ENCODE measurements at places on chromosomes 1 and 21.

- no peak for DNase-seq
Observed at GRCh38 chr1:181601186-181601950, 118.1 kb downstream of the CACNA1E start.

- no peak for DNase-seq
Observed at GRCh38 chr1:102742426-102742825, 365.9 kb downstream of the COL11A1 start.

DNA sequence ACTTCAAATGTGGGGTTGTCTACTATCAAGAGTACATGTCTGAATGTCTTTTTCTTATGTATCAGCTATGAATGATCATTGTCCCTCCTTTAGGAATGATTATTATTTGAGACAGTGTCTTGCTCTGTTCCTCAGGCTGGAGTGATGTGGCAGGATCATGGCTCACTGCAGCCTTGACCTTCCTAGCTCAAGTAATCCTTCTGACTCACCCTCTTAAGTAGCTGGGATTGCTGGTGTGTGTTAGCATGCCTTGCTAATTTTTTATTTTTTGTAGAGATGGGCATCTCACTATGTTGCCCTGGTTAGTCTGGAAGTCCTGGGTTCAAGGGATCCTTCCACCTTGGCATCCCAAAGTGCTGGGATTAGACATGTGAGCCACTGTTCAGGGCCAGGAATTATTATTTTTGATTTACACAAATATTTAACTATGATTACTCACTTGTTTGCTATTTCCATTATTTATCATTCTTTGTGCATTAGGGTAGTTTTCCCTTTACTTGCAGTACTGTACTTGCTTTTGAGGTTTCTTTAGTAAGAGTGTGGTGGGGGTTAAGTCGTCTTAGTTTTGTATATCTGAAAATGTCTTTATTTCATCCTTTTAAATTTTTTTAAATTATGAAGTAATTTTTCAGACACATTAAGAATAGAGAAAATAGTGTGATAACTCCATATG lies 12.8 kb downstream of the S100A7 start:
- DNase-seq = no peak

- no peak for DNase-seq
Observed at GRCh38 chr1:161728376-161729226, 7.3 kb downstream of the FCRLB start.

DNA sequence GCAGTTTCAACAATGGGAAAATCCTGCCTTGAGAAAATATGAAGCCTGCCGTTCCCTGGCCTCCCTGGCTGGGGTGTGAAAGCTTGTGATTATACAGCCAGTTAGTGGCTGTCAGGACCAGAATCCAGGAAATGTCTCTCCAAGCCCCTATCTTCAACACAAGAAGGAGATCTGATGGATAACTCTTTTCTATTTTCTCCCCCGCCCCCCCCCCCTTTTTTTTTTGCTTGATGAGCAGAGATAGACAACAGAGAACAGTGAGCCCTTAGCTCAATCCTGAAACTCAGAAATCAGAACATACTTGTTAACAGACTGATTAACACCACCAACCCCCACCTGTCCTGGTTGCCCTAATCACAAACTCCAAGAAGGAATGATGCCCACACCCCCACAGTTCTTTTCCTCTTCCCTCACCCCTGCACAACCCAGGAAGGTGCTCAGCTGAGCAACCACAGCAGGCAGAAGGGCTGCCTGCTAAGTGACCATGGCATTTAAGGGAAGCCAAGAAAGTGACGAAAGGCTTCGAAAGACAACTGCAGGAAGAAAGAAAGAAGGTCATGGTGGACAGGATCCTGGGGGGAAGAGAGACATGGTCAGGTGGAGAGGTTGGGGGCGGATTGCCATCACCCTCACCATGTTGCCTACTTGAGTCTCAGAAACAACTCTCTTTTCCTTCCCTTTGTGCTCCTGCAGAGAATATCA lies 12.3 kb upstream of the DENND2D start:
- no peak for DNase-seq

GRCh38 chr1:167701510-167701909 lies 20.3 kb upstream of the MPZL1 start:
- DNase-seq = no peak

DNA sequence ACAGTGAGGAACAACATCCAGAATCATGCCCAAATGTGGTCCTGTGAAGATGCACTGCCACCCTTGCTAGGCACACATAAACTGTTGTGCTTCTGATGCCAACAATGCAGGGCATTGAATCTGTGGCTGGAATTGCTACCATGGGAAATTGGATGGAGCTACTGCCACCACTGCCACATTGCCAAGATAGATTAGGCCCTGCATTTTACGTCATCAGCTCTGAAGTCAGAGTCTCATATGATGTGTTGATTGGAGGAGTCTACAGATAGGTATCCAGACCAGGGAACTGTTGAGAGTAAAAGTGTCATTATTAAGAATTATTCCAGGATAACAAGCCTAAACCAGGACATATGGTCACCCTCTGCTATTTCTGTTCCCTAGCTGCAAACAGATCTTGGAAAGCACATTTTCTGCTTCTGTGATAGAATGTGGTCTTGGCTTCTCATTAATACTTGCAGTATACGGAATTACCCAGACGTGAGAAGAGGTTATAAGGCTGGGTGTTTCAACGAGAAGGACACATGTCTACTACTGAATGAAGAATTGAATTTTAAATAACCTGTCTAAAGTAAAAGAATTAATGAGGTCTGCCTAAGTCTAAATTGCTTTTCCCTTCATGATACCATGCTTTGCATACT lies 106.6 kb downstream of the TNNI3K start:
- DNase-seq = no peak

DNA sequence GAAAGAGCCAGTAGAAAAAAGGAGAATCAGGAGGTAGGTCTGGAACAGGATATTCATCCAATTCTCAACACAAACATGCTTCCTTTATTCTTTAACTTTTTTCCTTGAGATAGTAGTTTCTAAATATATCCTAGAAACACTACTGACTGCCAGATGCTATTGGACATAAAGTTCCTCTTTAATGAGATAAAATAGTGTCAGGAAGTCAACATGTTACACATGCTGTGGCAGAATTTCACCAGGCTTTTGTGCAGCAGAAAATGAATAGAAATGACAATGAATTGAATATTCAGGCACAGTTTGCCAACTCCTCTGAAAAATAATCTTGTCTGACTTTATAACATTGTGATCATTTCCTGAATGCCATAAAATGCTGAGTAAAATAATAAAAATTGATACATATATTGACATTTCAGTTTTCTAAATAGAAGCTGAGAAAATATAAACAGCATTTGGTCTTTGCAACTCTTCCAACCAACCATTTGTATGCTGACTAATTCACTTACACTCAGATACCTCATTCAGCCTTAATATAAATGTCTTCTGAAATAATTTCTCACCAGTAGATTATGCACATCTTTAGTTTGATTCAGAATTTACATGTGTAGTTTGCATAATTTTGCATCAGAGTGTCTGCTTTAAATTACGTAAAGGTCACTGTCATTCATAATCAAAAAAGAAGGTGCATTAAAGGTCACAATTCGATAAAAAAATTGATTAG lies 486.1 kb upstream of the ADGRL2 start:
- DNase-seq = no peak

DNA sequence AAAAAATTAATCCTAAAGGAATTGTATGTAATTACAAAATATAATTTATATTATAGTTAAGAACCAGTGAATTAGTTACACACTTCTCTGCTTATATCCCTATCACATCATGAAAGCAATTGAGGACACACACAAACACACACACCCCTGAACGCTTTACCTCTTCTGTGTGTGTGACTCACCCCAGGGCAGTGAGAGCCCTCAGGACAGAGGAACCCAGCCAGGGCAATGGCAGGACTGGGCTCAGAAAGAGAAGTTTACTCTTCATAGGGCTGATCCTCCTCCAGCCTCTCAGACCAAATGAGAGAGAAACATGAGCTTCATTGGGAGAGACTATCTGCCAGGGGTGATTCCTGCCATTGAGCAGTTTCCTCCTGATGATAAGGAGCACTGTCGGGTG lies 38.1 kb downstream of the SLC44A3 start:
- DNase-seq = no peak

GRCh38 chr1:8276932-8277331 lies 41.0 kb upstream of the SLC45A1 start:
- DNase-seq = no peak

DNA sequence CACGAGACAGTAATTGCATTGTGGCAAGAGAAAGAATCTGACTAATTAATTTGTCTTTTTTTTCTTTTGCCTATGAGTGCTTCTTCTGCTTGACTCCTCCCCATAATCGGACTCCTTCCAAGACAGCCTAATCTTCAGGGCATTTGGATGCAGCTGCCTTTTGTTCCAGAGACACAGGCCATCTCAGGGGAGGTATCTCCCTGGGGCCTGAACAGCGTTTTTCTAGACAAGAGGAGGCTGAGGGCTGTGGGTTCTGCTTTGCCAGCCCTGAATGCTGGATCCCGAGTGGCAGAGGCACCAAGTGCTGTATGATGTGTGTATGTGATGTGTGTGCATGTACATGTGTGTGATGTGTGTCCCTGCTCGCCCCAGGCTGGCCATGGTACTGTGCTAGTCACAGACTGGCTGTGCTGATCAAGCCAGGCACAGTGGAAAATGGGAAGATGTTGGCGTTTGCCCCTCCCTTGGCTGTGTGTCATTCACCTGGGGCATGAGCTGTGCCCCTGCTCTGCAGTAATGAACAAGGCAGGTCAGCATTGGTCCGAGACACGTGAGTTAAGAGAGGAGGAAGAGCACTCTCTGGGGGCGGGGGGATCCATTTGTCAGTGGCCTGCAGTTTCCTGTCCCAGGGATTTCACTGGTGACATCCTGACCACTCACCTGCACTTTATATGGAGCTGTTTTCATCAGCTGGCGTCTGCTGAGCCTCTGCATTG lies 77.2 kb downstream of the ADARB1 start:
- DNase-seq = no peak

DNA sequence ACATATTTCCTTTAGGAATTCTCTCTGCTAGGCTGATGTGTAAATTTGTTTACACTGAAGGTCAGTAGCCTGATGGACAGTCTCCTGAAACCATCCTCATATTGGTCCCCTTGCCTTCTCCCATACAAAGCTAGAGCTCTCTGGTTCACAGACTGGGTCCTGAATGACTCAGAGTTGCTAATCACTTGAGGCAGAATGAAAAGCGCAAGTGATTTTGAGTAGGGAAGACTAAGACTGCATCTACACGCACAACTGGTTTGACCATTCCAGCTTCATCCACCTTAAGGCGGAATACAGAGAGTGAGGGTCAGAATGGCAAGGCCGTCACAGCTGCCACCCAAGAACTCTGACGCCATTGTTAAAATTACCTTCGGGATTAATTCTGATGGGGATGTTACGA lies 70.2 kb upstream of the KIF26B start:
- no peak for DNase-seq

DNA sequence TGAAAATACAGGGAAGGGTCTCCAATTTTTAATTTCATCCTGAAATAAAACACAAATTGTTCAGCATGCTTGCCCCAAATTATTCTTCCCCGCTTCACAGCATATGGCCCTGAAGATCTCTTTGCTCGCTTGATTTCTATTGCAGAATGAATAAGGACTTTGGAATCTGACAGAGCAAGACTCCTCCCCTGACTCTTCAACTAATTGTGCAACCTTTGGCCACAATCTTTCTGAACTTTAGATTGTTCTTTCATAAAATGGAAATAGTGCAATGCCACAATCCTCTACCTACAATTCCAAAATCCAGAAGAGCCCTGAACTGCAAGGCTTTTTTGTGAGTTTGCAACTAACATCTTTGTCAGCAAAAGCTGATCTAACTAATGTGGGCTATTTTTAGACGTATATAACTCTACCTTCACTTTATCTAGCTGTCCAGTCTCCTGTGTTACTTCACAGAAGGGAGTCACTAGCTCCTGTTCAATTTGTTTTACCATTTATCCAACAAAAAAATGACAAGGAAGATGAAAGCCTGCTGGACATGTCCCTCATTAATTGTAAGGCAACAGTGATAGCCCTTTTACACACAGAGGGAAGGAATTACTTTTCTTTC lies 13.4 kb downstream of the RNASEL start:
- no peak for DNase-seq

- no peak for DNase-seq
Observed at GRCh38 chr1:245786948-245787347, 632.2 kb downstream of the KIF26B start.

DNA sequence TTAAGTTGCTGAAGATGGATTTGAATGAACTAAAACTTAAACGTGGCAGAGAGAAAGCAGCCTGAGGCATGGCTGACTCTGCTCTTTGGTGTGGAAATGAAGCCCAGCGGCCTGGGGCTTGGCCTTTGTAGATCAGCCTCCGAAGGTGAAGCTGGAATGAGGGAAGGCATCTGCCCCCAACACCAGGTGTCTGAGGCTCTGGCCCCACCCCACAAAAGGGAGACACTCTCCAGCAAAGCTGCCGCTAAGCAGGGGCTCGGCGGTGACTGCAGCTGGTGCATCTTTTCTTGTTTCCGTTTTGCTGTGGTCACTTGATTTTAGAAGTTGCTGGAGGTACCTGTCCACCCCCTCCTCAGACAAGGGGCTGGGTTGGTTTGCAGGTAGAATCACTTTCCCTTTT lies 38.2 kb upstream of the NID1 start:
- DNase-seq = no peak

DNA sequence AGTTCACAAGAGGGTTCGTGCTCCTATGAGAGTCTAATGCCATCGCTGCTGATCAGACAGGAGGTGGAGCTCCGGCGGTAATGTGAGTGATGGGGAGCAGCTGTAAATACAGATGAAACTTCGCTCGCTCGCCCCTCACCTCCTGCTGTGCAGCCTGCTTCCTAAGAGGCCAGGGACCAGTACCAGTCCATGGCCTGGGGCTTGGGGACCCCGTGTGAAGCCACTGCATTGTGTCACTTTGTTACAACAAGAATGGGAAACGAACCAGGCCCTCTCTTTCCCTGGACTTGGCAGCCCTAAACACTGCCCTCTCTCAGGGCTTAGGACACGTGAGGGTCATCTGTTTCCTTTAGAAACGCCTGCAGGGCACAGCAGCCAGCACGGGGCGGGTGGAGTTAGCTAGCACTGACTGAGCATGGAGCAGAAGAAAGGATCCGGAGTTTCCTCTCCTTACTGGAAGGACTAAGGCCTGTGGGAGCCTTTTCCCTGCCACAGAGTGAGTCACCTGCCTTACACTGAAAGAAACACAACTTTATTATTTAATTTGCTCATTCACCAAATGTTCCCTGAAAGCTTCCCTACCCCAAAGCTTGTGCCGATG lies 185.2 kb upstream of the TMEM51 start:
- DNase-seq = no peak

- DNase-seq = peak; percentile 30
Observed at GRCh38 chr21:37339552-37339939, 27.0 kb upstream of the DYRK1A start.
